Endothelial cell of umbilical vein (primary cell): ENCODE measurements at places on chromosomes 7 and 10.

- no peak for DNase-seq
Measured at GRCh38 chr7:155119801-155120382, 49.8 kb downstream of the HTR5A start.

GRCh38 chr10:132671228-132672154 lies 114.5 kb downstream of the NKX6-2 start:
- no peak for DNase-seq

DNA sequence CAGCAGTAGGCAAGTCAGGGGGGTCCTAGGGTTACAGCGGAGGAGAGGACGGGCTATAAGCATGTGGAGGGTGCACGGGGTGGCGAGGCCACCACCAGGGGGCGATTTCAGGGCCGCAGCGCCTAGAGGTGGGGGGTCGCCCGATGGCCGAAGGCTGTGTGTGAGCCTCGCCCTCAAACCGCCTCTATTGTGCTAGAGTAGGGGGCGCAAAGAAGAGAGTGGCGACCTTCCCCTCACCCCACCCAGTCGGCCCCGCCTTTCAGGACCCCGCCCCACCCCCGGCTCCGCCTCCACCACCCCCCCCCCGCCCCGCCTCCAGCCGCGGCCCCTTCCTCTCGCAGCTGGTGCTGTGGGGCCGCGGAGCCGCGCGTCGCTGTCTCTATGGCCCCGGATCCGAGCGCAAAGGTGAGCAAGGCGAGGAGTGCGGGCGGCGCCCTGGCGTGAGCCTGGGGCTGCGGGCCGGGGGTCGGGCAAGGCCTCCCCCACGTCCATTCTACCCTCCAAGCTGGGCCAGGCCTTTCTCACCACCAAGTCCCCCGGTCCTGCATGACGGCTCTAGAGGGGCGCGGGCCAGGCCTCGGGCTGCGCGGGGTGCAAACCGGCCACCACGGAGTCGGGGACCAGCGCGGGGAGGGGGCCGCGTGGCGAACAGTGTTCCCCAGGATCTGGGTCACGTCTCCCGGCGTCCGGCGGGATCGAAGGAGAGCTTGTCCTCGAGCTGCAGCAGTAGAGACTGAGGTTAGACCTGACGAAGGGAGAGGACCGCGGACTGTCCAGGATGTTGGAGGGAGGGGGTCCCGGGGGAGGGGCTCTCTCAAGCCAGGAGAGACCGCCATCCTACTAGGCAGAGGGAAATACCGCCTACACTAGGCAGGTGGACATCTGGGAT lies at the start of gene SEMA4G:
Gene SEMA4G, plus strand, starts transcription at position 318 of the 889 bp plus-strand sequence. CDS start 3,409 bp downstream, outside the sequence.
- DNase-seq, result peak; percentile 43

DNA sequence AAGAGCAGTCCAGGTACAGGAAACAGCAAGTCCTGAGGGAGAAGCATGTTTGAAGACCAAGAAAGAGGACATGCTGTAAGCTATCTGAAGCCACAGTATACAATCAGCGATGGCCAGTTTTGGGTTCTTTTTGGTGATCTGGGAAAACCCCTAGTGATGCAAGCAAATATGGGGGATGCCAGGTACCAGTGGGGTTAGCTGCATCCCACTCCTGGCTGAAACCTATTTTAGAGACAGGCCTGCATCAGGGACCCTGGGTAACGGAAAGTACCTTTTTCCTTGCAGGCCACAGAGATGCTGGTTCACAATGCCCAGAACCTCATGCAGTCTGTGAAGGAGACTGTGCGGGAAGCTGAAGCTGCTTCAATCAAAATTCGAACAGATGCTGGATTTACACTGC lies 32.9 kb downstream of the AP3M1 start:
- DNase-seq, result no peak

DNA sequence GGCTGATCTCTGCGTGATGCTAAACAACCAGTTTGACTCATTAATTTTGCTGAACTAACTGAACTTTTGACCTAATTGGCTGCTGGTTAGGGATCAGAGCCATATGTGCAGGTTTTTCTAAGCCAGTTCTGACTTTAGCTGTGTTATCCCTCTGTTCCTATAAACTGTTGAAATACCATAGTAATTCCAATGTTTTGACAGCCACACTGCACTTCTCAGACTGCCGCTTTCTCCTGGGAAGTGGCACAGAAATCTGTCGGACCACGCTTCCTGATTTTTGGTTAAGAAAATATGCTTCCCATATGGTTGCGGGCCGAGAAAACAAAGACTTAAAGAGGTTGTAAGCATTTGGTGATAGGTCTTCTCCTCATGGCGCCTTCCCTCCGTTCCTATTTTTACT lies 42.3 kb downstream of the TBXAS1 start:
- DNase-seq, result peak; percentile 83

- DNase-seq, result no peak
Measured at GRCh38 chr7:34208878-34209621, 303.7 kb downstream of the BMPER start.

DNA sequence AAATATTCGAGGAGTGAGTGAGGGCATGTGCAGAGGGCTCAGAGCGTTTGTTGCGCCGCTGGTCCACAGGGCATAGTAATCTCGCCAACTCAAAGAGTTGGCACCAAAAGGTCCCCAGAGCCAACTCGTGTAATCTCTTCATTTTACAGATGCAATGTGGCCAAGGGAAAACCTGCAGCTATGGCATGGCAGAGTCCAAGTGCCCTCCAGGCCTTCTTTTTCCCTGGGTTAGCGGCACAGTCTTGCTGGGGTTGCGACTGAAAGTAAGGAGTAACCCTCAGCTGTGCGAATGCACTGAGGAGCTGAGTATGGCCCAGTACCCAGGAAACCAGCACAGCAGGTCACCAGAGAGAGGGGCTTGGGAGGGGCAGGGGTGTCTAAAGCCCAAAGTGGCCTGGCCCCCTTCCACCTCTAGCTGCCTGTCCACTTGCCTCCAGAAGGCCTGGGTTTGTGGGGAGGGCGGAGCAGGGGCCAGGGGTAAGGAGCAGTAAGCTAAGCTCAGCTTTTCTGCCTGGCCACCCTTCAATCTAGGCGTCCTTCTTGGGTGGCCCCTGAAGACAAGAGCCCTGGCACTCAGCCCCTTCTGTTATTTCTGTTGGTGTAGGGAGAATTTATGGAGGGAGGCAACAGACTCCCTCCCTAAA lies 3.3 kb upstream of the GAD2 start:
- DNase-seq, result no peak

DNA sequence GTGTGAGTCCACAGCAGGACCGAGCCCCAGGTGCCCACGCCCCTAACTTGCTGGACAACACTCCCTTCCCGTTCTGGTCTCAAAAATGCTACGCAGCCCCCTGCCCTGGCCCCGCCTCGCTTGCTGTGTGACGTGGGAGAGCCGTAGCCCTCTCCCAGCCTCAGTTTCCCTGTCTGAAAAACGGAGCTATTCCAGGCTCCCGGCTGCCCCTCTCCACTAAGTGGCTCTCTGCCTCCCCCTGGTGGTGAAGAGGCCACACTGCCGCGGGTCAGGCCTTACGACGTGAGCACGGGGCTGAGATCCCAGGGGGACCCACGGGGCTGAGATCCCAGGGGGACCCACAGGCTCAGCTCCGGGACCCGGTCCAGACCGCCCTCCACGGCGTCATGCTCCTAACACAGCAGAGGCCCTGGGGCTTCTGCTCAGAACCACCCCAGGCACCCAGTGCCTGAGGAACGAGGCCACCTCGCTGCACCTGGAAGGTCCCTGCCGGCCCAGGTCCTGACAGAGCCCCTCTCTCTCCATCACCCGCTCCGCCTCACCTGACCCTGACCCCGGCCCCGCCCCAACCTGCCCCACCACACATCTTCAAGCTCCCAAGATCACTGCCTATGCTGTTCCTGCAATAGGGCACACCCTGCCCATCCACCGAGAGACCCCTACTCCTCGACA lies 26.7 kb downstream of the MICALL2 start:
- peak; percentile 51 for DNase-seq

DNA sequence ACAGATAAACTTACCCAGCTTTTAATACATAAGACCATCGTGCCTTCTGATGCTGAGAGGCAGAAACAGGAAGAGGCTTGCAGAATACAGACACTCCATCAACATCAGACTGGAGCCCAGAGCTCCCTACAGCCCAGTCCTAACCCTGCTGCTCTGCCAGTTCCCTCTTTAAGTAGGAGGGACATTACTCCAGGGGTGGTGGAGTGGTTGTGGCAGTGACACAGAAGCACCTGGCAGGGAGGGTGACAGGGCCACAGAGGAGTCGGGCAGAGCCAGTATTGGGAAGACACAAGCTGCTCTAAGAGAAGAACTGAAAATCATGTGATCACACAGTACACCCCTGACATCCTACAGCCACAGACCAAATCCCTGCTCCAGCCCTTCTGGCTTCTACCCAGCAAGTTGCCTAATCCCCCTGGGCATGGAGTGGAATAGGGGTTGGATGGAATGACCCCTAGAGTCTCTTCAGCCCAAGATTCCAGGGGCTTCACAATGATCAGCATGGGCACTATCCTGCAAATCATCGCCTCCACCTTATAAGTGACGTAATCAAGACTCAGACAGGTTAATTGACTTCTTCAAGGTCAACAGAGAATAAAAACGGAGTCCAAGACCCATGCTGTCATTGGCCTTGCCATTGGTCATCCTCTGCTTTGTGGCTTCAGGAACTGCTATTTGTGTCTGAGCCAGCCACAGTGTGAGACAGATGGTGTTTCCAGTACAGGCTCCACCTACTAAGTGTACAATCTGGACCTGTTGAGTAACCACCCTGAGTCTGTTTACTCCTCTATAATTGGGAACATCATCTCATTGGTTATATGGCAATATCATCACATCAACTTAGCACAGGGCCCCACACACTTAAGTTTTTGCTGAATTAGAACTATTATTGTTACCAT lies 61.1 kb upstream of the ZMIZ1 start:
- no peak for DNase-seq
